ENCODE measurements at places on chromosomes 12 and 14.

- no peak for DNase-seq
Observed at GRCh38 chr12:11863988-11864387, 206.8 kb upstream of the BCL2L14 start.

- no peak for DNase-seq
Observed at GRCh38 chr12:123011701-123012100, 31.2 kb downstream of the ARL6IP4 start.

DNA sequence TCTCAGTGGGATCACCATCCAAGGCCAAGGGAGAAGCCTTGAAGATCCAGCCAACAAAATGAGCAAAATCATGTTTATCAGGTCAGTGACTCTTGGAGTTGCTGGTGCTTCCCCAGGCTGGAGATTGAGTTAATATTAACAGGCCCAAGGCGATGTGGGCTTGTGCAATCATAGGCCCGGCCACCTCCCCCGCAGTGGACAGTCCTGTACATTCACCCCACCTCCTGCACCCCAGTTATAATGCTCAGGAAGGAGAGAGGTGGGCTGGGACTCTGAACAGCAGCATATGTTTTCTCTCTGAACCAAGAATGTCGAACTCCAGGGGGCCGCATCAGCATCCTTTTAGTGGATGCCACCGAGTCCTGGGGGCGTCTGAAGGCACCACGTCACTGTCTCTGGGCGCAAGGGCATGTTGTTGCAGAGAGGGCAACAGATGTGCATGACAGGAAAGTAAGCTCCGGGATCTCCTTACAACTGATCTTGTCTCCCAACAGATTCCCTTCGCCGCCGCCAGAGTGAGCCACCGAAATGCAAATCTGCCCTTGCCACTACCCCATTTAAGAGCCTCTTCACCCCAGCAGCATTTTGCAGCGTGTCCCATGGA is 32.2 kb upstream of the SERPINA6 start:
- DNase-seq = no peak

- no peak for DNase-seq
Observed at GRCh38 chr14:21405097-21405496, 21.3 kb upstream of the SUPT16H start.

- DNase-seq = no peak
Observed at GRCh38 chr14:85172290-85172689, 357.7 kb upstream of the FLRT2 start.

All from NCI-H1436 (cell line).